ENCODE measurements at places on chromosomes 2 and 18.
A peak's percentile ranks its signal among the peaks of the same experiment; 100 is the strongest.

DNA sequence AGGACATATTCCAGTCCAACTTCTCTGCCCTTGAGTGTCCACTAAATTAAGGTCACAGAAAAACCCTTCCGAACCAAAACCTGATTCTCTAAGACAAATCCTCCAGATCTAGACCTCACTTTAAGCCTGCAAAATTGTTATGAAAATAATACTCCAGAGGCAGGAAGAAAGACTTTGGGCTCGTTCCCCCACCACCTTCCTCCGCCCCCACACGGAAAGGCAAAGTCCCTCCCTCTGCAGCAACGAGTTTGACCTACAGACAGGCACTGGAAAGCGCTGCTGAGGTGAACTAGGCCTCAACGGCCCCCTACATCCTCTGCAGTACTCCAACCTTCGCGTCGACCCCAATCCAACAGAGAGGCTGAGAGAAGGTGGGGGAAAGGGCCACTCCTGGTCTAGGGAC lies 808 bp downstream of the ATP5MC3 start:
- no peak for DNase-seq

GRCh38 chr2:123916051-123916450 lies 109.0 kb upstream of the CNTNAP5 start:
- no peak for DNase-seq

GRCh38 chr2:96955762-96956161 lies 30.6 kb downstream of the FAM178B start:
- no peak for DNase-seq

DNA sequence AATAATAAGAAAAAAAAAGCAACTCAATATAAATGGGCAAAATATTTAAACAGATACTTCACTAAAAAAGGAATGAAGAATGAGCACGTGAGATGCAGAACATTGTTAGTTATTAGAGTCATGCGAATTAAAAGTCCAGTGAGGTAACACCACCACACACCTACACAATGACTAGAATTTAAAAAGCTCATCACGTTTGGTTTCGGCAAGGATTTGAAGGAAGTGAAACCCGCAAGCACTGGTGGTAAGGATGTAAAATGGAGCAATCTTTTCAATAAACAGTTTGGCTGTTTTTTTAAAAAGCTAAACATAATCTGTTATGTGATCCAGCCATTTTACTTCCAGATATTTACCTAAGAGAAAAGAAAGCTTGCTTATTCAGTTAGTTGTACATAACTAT lies 1181.6 kb upstream of the CELF4 start:
- no peak for DNase-seq

- no peak for DNase-seq
Measured at GRCh38 chr18:49730951-49731391, 82.4 kb downstream of the ACAA2 start.

GRCh38 chr18:4593459-4593858 lies 138.4 kb upstream of the DLGAP1 start:
- DNase-seq: no peak

DNA sequence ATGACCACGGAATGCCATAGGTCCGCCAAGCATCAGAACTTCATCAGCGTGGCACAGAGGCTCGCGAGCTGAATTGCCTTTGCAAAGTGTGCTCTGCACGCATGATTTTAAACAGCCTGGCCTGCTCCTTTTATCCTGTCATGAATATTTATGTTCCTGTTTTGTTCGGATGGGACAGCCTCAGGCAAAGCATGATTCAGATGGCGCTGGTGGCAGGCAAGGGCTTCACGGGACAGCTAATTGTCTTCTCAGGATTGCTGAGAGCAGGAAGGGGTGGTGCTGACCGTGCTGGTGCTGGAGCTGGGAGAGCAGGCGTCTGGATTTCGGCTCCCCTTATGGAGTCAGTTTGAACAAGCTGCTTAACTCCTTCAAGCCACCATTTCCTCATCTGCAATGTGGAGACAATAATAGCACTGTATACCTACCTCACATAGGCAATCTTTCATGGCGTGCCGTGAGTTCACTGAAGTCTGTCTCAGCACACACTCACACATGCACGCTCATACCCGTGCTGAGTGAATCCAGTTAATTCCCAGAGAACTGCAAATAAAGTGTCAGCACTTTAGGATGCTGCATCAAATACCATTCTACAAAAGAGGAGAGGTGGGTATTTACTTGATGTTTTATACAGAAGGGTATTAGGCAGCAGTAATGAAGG lies 79.7 kb upstream of the APCDD1 start:
- no peak for DNase-seq

DNA sequence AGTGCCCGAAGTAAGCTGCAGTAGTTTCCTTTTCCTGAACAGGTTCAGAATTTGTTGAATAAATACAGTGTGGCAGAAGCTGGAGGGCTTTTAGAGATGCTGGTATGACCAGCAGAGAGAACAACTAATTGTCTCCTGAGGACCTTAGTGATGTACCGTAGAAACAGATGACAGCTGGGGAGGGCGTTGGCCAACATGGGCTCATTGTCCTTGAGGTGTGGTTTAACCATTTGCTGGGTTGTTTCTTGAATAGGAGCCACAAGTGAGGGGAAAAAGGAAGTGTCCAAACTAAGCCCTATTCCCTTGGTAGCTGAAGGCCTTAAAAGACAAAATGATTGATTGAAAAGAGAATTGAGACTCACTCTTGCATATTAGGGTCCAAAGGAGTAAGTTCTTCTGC lies 11.7 kb upstream of the FAM228A start:
- DNase-seq: no peak

GRCh38 chr2:62423883-62424458 lies 82.0 kb downstream of the TMEM17 start:
- DNase-seq: no peak

DNA sequence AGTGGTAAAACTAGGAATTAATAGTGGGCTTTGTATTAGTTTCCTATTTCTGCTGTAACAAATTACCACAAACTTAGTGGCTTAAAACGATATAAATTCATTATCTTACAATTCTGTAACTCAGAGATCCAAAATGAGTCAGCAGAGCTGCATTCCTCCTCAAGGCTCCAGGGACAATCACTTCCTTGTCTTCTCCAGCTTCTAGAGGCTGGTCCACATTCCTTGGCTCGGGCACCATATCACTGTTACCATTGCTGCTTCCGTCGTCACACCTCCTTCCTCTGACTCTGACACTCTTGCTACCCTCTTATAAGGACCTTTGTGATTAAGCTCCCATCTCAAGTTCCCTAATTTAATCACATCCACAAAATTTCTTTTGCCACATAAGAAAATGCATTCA lies 567.8 kb upstream of the KLHL29 start:
- no peak for DNase-seq

- DNase-seq: no peak
Measured at GRCh38 chr2:43484323-43484930, 111.4 kb downstream of the THADA start.

- no peak for DNase-seq
Measured at GRCh38 chr2:175309799-175310198, 128.3 kb upstream of the ATP5MC3 start.

DNA sequence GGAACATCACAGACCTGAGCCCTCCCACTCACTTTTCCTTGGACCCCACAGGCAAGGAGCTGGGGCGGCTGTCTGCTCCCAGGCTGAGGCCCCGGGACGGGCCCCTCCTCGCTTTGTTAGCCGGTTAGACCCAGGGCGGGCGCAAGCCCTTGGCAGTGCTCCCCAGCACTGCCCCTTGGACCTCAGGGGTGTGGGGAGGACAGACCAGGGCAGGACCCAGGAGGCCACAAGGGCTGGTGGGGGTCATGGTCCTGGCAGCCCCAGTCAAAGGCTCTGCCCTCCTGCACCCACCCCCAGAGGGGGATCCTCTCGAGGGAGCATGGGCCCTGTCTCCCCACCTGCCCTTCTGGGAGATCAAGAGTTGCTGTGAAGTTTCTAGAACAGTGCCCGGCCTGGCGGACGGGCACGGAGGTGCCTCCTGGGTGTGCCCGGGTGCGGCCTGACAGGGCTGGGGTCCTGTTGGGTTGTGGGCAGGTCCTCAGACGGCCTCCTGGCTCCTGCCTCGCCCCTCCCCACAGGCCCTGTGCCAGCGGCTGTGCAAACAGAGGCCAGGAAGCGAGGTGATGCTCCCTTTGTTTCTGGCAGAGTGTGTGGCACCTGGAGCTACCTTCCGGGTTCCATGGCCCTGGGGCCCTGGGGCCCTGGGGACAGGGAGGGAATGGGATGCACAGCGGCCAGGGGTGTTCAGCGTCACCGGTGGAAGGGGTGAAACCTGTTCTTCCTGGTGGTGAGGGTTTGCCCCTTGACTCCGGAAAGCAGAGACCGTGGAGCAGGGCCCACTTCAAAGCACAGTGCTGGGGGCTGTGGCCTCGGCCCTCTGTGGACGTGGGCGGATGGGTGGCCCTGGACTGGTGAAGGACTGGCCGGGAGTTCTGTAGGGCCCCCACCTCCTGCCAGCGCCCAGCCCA lies 2.9 kb upstream of the GAL3ST2 start:
- no peak for DNase-seq

GRCh38 chr18:6509417-6509816 lies 94.7 kb upstream of the L3MBTL4 start:
- no peak for DNase-seq

DNA sequence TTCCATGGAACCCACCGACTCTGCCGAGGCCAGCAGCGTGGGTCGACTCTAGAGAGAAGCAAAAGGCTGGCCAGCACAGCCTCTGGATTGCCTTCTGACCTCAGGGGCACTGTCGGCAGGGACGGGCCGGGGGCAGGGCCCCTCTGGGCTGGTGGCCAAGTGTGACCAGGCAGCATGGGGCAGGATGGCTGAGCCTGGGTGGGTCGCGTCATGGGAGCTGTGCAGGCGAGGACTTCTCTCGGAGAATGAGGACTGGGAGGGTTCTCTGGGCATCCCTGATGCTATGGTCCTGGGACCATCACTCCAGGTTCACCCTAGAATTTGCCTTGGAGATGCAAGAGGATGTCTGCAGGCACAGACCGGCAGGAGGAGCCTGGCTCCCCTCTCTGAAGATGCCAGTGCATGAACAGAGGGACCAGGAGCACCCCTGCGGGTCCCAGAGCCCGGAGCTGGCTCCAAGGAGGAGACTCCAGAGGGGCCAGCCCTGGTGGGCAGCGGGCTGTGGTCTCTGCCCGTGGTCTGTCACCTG lies 289.2 kb downstream of the NDUFA10 start:
- no peak for DNase-seq

DNA sequence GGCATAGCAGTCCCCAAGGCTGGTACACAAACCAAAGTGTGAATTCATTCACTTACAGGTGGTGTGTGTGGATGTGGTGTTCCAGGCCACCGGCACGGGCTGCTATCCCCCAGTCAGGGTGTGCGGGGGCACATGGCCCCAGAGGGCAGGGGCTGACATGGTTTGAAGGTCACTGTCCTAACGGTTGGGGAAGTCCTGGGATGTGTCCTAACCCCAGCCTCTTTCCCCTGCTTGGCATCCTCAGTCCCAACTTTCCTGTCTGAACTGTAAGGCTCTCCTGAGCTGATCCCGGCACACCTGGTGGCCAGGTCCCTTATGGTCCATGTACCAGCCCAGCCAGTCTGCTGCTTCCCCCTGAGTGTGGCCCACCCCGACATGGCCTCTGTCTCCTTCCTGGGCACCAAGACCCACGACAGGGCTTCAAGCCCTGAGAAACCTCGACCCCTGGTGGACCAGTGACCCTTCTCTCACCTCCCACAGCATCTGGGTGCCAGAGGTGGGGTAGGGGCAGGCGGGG lies 2.4 kb upstream of the TMEM185B start:
- DNase-seq: no peak

DNA sequence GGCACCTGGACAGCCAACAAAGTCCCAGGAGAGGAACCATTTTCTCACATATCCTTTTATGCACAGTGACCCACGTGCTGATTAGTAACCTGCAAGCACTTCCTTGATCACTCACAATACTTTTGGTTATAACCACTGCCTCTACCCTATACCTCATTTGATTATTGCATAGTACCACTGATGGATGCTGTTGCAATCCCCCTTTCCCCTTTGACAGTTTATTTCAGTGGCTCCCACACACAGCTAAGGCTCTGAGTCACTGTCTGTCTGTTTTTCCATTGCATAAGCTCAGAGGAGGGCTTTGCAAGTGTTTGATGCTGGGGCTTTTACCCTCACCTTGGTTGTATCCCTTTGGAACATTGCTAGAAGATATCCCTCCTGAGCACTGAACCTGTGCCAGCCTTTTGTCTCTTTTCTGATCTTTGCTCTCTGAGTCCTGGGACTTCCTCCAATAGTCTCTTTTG lies 101.7 kb upstream of the RBBP8 start:
- DNase-seq: peak; percentile 35

DNA sequence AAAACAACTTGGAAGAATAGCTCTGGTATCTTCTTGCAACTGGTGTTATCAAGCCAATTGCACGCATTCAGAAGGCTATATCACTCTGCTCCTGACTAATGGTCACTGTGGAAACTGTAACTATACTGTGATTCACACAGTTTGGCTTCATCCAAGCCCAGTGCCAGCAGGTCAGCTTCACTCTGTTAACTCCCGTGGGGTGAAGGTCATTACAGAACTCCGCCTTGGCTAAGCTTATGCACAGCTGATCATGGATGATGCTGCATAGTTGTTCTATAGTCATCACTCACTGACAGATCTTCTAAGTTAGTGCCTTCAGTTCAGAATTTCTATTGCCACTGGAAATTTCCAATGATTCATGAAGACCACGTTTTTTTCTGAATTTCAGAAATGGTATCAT lies 497.2 kb upstream of the NETO1 start:
- DNase-seq: peak; percentile 48

GRCh38 chr2:188395903-188396689 lies 104.4 kb downstream of the GULP1 start:
- DNase-seq: no peak

DNA sequence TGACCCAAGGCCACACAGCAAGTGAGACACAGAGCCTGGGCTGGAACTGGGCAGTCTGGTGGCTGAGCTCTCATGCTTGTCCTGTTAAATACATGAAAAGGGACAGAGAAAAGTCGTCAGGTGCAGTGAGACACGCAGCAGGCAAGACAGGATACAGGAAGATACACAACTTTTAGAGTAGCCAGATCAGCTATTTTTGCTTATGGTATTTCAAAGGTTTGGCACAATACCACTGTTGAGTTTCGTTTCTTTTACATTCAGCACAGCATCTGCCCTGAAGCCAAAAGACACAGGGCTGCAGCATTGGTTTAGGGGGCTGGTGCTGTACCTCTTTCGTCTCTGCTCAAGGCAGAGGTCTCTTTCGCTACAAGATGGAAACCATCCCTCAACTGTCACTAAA lies 14.0 kb downstream of the FHL2 start:
- DNase-seq: no peak

DNA sequence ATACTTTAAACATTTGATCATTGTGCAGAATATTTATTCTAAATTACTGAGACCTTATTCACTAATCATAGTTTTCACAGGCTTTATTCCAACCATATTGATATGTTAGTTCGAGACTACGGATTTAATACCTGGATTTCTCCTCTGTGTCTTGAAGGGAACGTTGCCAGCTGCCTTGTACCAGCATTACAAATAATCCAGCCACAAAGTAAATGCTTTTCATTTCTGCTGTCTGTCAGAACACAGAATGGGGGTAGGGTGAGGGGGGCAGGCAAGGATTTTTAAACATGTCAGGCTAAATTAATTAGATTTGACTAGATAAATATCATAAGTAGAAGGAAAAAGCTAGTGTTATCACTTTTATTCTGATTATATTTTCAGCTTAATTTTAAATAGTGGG lies 3.1 kb downstream of the GCG start:
- no peak for DNase-seq

GRCh38 chr2:120253021-120253882 lies 600 bp downstream of the RALB start:
- no peak for DNase-seq

- no peak for DNase-seq
Measured at GRCh38 chr2:239303711-239304532, 96.9 kb downstream of the HDAC4 start.

Measured in non-pigmented ciliary epithelial cell (primary cell).